ENCODE measurements at places on chromosomes 1 and 21.
A peak's percentile ranks its signal among the peaks of the same experiment; 100 is the strongest.

DNA sequence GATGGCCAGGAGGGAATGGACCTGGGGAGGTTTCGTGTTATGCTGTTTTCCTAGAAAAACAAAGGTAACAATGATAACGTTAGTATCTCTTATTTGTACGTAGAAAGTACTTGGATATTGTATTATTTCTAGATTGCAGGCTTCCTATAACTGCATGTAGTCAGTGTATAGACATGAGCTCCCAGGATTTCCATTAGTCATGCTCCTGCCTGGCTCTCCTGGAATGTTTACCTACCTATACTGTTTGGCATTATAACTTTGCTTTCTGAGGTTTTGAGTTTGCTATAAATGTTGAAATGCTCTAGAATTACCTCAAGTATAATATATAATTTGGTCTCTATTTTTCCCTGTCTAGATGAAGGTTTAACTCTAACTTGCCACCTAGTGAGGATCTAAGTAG is 66.1 kb downstream of the TTC3 start:
- DNase-seq: no peak

DNA sequence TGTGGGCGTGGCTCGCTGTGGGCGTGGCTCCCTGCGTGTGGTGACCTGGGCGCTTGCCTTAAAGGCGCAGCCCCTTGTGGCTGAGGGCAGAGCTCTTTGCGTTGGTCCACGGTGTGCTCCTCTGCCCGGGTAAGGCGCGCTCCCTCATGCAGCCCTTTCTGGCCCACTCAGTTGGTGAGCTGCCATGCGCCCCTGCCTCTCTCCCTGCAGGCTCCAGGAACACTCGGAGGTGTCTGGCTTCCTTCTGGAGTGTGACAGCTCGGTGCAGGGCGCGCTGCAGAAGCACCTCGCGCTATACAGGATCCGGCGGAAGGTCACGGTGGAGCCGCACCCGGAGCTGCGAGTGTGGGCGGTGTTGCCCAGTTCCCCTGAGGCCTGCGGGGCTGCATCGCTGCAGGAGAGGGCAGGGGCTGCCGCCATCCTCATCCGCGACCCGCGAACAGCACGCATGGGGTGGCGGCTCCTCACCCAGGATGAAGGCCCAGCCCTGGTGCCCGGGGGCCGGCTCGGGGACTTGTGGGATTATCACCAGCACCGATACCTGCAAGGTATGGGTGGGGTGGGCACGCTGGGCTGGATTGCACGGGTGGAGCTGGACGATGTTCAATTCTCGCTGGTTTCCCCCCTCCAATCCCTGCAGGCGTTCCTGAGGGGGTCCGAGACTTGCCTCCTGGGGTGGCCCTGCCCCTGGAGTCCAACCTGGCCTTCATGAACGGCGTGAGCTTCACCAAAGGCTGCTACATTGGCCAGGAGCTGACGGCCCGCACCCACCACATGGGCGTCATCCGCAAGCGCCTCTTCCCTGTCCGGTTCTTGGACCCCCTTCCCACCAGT is 9.1 kb downstream of the IBA57 start:
- no peak for DNase-seq

DNA sequence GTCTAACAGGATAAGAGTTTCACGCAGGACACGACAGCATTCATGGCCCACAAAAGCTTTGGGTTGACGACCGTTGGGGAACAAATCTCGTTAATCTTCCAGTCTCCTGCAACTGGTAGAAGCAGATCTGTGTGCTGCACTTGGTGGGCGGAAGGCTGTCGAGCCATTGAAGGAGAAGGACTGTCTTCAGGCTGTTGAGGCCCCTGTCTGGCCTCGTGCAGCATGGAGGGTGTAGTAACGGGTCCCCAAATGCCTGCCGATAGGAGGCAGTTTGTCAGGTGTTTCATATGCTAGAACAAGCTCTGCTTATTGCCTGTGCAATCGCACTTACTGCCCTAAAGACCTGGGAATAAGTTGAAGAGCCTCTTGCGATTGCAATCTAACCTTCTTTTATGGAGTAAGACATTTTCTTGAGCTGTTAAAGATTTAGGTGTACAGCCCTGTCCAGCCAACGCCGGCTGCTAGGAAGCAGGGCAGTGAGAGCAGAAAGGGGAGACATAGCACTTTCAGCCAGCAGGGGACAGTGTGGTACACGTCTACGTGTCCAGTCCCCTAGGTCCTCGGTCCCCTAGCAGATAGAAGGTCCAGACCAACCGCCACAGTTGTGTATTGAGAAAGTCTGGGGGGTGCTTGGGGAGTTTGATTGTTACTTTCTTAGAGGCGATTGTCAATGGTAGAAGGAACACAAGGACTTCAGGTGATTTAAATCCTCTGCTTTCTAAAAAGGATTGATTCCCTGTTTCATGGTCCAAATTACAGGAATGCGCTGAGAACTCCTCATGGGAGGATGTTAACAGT is 102.3 kb upstream of the TMPRSS2 start:
- DNase-seq: peak; percentile 50

GRCh38 chr1:209648931-209649776 is 3.1 kb downstream of the LAMB3 start:
- DNase-seq: no peak

DNA sequence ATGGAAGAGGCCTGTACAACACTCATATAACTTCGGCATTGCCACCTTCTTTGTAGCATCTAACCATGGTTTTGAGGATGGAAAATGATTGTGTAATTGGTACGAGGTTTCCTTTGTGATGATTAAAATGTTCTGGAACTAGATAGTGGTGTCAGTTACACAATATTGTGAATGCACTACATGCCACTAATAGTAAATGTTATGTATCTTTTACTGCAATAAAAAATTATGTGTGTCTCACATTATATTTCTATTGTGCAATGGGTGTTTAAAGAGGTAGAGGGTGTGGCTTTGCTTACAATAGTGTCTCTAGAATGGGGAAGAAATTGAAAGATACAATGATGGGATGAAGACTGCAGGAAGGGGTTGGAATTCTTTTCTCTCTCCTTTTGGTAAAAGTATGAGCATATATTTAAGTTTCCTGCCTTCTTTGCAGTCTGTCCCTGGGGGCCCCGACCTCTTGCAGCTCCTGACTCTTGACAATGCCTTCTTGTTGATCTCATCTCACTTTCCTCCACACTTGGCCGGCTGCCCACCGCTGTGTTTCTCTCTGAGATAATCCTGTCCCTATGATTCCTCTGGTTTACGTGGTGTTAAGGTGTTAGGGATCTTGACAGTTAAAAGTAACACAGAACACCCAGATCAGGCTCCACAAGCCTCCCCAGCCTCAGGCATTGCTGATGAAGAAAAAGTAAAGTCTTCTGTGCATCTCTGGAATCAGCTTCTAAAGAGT is 39.3 kb downstream of the MTARC1 start:
- DNase-seq: no peak

DNA sequence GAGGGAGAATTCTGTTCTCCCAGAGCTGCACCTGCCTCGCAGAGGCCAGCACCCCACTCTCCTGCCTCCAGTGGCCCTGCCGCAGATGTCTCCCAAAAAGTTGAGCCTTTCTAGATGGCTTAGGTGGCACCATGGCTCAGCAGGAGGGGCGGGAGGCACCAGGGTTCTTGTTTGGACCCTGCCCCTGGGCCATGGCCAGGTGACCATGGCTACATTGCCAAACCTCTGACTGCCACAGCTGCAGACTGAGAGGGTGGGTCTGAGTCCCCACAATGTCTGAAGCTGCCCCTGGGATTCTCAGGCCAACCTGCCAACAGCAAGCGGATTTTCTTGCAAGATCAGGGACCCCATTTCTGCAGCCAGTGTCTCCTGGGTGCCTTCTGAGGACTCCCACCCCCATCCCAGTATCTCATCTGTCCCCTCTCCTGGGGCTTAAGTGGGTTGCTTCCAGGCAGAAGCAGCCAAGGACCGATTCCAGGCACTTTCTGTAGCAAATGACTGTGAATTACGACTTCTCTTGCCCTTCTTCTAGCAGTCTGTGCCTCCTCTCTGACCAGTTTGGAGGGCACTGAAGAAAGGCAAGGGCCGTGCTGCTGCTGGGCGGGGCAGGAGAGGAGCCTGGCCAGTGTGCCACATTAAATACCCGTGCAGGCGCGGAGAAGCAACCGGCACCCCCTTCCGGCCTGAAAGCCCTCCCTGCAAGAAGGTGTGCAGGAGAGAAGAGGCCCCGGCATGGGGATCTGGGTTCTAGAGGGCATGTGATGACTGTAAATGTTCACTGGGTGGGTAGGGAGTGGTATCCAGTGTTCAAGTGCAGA is 22.5 kb downstream of the SESN2 start:
- DNase-seq: no peak

- no peak for DNase-seq
Observed at GRCh38 chr1:232339073-232339472, 290.9 kb downstream of the SIPA1L2 start.

DNA sequence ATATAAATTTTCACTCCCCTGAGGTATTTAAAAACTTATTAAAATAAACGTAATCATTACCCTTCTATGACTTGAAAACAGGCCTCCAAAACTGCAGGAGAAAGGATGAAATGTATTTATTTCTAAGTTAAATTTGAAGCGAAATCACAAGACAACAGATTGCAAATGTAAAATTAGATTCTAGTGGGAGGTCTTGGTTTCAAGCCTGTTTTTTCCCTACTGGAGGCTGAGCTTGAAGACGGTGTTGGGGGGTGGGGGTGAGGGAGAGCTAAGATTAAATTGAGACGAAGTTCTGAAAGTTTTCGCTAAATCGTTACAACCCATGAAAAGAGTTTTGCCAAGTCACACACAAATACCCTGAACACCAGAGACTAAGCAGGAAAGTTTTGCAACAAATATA is 68.2 kb downstream of the TIAM1 start:
- no peak for DNase-seq
